ENCODE measurements at places on chromosomes 1 and 21.

DNA sequence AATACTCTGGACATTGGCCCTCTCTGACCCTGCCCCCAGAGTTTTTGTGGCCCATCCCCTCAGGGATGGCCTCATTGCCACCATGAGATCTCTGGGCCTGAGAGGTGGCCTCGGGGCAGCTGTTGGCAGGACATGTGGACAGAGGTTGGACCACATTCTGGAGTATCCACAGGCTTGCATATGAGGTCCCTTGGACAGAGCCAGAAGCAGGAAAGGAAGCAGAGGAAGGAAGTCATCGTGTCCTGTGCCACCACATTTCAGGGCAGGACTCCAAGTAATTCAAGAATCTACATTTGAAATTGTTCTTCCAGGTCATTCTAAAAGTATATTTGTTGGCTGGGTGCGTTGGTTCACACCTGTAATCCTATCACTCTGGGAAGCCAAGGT is 95.9 kb upstream of the PPP2R5A start:
- no peak for DNase-seq

- no peak for DNase-seq
These were observed 79.5 kb downstream of the NR5A2 start for GRCh38 chr1:200107004-200107470.

DNA sequence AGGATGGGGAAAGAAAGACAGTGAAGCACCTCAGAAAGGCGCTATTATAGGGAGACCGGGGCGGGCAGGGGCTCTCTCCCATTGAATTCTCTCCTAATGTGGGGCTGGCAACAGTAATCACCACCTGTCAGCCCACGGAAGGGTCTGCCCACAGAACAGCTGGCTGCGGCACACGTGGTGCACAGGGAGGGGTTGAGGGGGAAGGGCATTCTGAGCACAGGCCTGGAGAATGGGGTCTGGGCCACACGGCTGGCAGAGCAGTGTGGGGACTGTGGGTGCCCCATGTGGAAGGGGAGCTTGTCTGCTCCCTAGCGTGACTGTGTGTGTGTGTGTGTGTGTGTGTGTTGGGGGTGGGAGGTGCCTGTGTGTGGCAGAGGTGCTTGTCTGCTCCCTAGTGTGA is 4.1 kb downstream of the OLFML3 start:
- no peak for DNase-seq

- DNase-seq = peak; percentile 27
These were observed 1.0 kb downstream of the GALNT2 start for GRCh38 chr1:230067871-230068620.

DNA sequence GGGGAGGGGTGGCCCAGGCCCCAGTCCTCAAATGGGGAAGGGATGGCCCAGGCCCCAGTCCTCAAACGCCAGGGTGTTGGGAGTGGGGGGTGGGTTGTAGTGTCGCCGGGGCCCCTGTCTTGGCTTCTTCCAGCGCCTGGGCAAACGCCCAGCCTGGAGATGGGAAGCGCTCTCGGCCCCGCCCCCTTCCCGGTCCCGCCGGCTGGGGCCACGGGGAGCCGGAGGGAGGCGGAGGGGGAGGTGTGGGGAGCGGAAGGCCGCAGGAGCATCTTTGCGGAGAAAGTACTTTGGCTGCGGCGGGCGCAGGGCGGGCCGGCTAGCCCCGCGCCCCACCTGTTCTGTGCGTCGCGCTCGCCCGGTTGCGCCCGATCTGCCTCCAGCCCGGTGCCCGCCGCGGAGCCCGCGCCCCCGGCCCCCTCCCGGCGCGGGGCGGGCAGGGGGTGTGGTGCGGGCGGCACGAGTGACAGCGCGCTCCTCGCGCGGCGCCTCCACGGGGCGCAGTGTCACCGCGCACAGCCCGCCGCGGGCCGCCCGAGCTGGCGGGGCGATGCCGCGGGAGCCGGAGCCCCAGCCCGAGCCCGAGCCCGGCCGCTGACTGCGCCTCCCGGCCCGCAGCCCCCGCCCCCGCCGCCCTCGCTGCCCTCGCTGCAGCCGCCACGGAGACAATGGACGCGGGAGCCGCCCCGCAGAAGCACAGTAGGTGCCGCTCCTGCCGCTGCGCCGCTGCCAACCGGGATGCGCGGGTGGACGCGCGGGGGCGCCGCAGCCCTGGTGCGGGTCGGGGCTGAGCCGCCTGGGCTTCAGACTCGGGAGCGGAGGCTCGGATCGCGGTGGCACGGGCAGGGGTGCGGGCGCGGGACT is 31.1 kb upstream of the PEX10 start:
- no peak for DNase-seq

GRCh38 chr1:90132306-90132705 is 137.4 kb downstream of the ZNF326 start:
- DNase-seq = no peak

DNA sequence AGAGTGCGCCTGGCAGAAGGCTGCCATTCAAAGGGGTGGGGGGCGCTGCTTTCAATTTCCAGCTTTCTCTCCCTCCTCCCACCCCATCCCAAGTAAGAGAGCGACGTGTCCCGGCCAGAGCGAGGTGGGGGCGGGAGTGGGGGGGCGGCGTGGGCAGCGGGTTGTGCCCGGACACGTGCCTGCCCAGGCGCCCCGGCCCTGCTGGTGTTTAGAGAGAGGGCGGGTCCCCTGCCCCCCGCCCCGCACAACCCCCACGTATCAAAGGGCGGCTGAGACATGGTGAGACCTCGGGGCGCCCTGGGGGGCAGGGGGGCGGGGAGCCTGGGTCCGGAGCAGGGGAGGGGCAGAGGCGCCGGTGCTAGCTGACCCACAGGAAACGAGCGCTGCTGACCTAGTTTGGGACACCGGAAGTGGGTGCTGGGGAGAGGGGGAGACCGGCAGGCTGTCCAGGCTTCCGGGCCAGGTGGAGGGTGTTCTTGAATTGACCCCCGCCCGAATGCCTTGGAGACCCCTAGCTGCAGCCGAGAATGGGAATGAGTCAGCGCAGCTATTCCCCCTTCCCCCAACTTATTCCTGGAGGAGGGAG is 1.3 kb downstream of the ZBTB7B start:
- DNase-seq = no peak

- peak; percentile 79 for DNase-seq
These were observed 11.4 kb downstream of the FAM229A start for GRCh38 chr1:32350785-32351398.

- DNase-seq = peak; percentile 76
These were observed 85.5 kb downstream of the CLIC4 start for GRCh38 chr1:24830680-24831272.

DNA sequence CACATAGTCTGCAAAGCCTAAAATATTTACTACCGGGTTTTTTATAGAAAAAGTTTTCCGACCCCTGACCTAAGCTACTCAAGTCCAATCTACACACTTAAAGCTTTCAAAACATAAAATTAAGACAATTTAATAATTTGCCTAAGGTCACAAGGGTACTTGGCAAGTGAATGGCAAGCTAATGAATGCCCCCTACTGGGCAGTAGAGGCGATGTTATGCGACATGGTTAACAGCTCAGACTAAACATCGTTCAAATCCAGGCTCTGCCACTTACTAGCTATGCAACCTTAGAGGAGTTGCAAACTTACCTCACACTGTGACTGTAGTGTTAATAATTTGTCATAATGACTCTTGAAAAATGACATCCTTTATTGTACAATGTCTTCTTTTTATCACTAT is 317.2 kb upstream of the NFIA start:
- DNase-seq = no peak

DNA sequence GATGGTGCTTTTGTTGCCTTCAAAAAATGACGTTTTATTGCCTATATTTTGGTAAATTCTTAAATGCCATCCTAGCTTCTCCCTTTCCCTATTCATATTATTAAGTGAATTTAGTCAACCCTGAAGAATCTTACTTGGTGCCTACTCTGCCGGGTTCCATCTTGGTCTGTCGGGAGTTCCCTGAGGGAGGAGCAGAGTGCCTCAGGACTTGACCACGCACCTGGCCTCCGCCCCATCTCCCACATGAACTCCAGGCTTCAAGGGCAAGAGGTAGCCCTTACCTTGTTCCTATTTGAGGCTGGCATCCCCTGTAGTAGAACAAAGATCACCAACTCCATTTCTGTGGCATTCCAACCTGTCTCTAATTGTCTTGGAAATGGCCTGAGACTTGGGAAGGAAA is 21.5 kb downstream of the VANGL2 start:
- no peak for DNase-seq

DNA sequence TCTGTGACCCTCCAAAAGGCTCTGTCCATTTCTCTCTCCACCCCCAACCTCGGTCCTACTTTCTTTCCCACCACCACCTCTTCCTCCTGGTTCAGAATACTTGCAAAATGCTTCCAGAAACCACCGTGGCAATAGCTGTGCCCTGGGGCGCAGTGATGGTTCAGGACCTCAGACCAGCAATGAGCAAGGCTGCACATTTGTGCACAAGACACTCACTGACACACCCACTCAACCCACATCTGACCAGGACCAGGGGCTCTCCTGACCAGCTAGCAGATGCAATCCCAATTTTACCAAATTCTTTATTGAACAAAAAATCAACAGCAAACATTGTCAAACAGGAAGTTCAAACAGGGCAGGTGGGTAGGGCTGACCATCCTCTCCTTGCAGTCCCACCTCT is 25.7 kb downstream of the SPOCD1 start:
- DNase-seq = no peak

DNA sequence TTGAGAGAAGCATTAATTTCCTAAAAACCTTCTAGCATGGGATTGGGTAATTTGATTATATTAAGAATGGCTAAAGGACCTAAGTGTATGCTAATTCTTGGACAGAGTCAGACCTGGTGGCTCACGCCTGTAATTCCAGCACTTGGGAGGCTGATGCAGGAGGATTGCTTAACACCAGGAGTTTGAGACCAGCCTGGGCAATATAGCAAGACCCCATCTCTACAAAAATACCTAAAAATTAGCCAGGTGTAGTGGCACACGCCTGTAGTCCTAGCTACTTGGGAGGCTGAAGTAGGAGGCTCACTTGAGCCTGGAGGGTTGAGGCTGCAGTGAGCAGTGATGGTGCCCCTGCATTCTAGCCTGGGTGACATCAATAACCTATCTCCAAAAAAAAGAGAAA is 45.9 kb upstream of the BMP8A start:
- DNase-seq = no peak

DNA sequence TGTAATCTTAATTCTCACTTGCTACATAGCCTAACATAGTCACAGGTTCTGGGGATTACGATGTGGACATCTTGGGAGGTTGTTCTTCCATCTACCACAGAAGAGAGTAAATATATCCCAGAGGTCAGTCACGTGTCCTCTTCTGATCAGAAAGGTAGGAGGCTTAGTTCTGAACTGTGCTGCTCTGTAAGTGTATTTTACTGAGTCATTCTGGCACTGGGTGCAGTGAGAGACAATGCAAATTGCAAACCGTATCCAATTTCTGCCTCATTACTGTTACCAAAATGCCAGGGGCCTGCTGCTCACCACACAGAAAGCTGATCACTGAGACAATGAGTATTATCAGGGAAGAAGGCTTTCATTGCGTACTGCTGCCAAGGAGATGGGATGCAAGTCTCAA is 104.0 kb downstream of the GABPA start:
- no peak for DNase-seq

DNA sequence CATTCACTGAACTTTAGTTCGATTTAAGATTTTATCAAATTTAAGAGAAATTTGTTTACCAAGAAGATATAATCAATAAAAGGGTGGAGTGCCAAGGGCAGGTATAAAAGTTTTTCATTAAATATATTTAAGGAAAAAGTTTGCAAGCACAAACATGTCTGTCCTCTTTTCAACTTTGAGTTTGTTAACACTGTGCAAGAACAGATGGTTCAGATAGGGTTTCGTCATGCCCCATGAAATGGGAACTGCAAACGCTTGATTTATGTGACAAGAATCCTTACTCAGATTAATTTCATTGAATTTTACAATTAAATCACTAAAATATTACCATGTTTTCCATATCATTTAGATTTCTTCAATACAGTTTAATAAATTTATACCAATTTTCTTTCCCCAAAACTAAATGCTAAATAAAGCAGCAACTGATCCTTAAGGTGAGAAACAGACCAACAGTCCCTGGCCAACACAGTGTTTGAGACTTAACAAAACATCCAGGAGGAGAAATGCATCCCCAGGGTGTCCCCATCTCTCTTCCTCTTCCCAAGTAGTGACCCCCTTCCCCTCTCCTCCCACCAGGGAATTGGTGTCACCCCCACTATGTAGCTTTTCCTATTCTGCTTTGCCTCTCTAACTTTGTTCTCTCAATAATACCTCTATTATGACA is 292.9 kb downstream of the LTN1 start:
- no peak for DNase-seq

DNA sequence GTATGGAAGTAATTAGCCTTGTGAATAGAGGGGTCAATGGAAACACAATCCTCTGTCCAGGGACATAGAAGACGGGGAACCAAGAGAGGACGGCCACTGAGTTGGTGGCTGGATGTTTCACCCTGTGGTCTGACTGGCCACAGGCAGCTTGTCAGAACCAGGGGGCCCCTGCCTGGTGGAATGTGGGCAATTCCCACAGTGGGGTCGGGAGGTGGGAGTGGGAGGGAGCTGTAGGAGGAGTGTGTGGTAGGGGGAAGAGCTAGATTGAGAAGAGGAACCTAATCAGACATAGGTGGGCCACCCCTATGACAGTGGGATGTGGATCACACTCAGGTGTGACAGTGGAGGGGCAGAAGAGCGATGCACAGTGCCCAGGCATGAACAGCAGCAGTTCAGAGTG is 31.3 kb downstream of the TRIM62 start:
- no peak for DNase-seq

GRCh38 chr1:36542962-36543515 is 60.3 kb upstream of the CSF3R start:
- no peak for DNase-seq

DNA sequence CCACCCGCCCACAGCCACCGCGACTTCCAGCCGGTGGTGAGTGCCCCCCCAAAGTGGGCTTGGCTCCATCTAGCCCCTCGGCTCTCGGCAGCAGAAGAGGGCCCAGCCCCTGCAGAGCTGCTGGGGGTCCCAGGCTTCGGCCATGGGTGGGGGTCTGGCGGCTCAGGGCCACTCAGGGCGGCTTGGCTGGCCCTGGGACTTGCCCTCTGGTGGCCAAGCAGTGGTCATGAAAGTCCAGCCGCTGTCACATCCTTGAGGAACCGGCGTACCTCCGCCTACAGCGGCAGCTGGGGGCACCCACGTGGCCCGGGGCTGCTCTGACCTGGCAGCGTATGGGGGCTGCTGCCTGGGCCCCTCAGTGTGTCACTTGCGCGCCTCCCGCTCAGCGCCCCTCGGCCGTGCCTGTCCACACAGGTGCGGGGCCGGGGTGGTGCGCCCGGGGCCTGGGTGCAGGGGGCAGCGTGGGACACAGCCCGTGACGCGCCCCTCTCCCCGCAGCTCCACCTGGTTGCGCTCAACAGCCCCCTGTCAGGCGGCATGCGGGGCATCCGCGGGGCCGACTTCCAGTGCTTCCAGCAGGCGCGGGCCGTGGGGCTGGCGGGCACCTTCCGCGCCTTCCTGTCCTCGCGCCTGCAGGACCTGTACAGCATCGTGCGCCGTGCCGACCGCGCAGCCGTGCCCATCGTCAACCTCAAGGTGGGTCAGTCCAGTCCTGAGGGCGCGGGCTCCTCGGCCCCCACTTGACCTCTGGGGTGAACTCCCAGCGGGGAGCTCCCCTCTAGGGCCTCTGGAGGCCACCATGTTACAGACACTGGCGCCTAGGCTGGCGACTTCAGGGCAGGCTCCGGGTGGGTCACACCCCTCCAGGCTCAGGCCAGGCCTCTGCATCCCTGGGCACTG is 32.4 kb downstream of the SLC19A1 start:
- DNase-seq = no peak
